Spleen (tissue), 13 donors: ENCODE measurements at places on chromosomes 16 and 17. TPM values are rescaled to one million over a fixed set of nuclear protein-coding genes. Genes with fewer than 3 reads are reported as not detected.

GRCh38 chr16:67277999-67278772 lies 1.1 kb upstream of the PLEKHG4 start:
- DNase-seq, result peak; percentile 54

- DNase-seq, result peak; percentile 83
Observed at GRCh38 chr16:19114359-19115147, 789 bp downstream of the ITPRIPL2 start.

- no peak for DNase-seq
Observed at GRCh38 chr17:47145351-47145750, 43.7 kb downstream of the CDC27 start.

- DNase-seq, result no peak
Observed at GRCh38 chr16:3866703-3867431, 13.6 kb downstream of the CREBBP start.

- DNase-seq, result no peak
Observed at GRCh38 chr16:26747760-26748159, 319.0 kb upstream of the C16orf82 start.

GRCh38 chr17:35147375-35147905 lies at the start of gene UNC45B:
Gene UNC45B, plus strand, starts transcription at chr17:35147817. Its CDS starts 447 bp downstream, at chr17:35148264.
- DNase-seq, result peak; percentile 68

GRCh38 chr17:77523540-77523939 lies 382.8 kb downstream of the SEC14L1 start:
- peak; percentile 5 for DNase-seq

DNA sequence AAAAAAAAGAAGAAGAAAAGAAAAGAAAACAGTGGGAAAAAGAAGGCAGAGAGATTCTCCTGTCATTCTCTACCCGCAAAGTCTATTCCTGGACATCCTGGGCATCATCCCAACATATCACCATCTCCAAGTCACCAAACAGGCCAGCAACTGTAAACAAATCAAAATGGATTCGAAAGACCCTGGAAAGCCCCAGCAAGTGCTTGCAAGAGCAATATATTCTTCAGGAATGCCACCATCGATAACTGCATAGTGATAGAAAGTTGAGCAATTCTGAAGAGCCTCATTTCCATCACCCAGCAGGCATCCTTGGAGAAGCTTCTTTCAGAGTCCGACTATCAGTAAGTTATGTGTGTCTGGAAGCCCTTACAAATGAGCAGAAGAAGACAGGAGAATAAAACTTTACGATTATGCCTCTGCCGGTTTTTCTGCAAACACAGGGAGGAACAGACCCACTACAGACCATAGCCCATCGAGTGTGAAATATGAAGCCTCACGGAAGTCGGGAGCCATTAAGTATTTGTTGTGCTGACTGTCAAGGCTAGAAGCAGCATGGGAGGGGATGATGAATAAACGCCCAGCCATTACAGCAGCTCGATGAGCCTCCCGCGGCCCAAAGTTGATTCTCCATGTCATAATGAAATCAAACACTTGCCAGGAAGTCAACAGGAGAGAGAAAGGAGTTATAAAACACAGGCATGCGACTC lies 64.5 kb upstream of the SEC14L1 start:
- no peak for DNase-seq

- no peak for DNase-seq
Observed at GRCh38 chr16:50684823-50685461, 3.8 kb upstream of the SNX20 start.

- DNase-seq, result peak; percentile 74
Observed at GRCh38 chr16:2717383-2718263, 2.4 kb downstream of the PRSS27 start.

Gene NKD1
- polyA plus RNA-seq, result 0.74 TPM

Gene TBX2
- 6.4 TPM for polyA plus RNA-seq

Gene SPNS2
- polyA plus RNA-seq, result 13.2 TPM

Gene NAGS
- 0.90 TPM for polyA plus RNA-seq

Gene C16orf96
- polyA plus RNA-seq, result 0.07 TPM
